ENCODE measurements at places on chromosomes 3 and 15.

DNA sequence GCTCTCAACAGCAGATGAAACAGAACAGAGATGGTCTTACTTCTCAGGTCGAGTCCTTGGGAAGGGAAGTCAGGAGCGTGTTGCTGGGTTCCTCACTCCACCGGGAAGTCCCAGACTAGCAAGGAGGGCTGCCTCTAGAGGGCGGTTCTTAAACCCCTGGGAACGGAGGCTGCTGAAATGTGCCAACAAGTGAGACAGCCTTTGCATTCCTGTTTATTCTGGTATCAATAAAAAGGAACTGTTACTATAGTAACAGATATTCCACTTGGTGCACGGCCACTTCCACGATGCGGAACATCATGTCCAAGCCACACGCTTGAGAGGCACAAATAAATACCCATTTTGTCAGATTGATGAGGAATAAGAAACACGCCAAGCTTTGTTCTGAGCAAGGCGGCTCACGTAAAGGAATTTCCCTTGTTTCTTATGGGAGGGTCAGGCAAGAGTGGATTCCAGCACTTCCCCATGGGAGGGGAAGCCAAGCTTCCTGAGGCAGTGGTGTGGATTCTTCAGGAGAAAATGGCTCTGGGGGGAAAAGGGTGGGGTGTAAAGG is at the start of gene FAM107A:
TSS of gene FAM107A (minus strand) at position 123 of the 553 bp plus-strand sequence. CDS start 7,531 bp downstream, outside the sequence.
- no peak for DNase-seq

GRCh38 chr3:23170291-23170690 is 32.8 kb upstream of the UBE2E2 start:
- no peak for DNase-seq

- no peak for DNase-seq
Observed at GRCh38 chr3:15451216-15452113, 24.1 kb downstream of the EAF1 start.

GRCh38 chr3:146554151-146554760 is 9.8 kb upstream of the PLSCR1 start:
- DNase-seq, result no peak

GRCh38 chr3:180693656-180694055 is 14.4 kb upstream of the CCDC39 start:
- no peak for DNase-seq

- no peak for DNase-seq
Observed at GRCh38 chr3:181919375-181919774, 207.7 kb downstream of the SOX2 start.
